HAP-1 (cell line): ENCODE measurements at places on chromosomes 7 and 10.
A peak's percentile ranks its signal among the peaks of the same experiment; 100 is the strongest.

GRCh38 chr10:5643346-5644067 is 22.9 kb downstream of the ASB13 start:
- no peak for DNase-seq

- no peak for DNase-seq
Measured at GRCh38 chr10:79137300-79137756, 68.6 kb downstream of the ZMIZ1 start.

DNA sequence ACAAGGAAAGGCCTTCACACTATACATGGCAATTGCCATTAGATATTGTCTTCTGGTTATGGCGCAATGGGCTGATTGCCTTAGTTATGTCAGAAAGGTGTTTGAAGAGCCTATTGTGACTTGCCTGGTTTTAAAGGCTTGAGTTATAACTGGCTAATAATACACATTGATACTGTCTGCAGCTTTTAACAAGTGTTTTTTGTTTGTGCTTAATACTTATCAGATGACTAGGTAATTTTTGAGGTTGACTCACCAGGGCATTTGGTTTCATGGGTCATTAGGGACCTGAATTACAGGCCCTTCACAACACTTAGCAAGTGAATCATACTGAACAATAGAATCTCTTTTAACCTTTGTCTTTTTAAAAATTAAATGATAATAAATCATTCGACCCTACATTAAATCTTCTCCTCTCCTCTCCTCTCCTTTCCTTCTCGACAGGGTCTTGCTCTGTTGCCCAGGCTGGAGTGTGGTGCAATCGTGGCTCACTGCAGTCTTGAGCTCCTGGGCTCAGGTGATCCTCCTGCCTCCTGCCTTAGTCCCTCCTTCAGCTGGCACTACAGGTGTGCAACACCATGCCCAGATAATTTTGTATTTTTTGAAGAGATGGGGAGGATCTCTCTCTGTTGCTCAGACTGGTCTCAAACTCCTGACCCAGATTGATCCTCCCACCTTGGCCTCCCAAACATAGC is 196.3 kb downstream of the JCAD start:
- no peak for DNase-seq

DNA sequence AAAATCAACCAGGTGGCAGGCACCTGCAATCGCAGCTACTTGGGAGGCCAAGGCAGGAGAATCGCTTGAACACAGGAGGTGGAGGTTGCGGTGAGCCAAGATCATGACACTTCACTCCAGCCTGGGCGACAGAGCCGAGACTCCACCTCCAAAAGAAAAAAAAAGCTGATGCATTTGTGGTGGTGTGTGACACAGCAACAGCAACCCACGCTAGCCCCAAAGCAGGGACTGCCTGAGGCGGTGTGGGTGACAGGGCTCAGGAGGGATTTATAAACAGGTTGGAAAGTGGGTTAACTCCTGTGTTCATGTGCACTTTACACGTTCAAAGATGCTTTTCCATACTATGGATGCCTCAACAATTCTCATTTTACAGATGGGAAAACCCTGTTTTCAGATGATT is 395.9 kb upstream of the PODXL start:
- DNase-seq = no peak

- DNase-seq = no peak
Measured at GRCh38 chr10:33352175-33352574, 17.7 kb upstream of the NRP1 start.

DNA sequence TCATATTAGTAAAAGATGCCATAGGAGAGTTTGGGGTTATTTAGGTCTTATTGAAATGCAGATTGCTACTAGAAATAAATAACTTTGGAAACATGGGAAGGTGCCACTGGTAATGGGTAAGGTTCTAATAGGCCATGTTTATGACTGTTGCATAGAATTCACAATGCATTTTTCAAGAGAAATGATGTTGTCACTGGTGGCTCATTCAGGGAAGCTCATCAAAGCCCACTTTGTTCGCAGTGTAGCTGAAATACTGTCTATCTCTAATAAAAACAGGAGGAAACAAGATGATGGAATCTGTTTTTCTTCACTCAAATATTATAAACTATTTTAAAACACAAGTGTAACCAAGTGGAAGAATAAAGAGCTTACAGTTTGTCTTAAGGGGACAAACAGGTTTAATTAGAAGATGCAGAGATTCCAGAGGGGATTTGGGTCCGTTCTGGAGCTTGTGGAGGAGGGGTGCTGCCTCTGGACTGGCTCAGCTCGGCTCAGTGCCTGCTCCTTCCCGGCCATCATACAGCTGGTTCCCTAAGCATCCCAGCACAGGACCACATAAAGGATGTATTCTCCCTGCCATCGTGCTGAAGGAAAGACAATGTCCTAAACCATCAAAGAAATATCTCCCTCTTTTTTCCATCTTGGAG is 20.4 kb downstream of the OPALIN start:
- DNase-seq = no peak

GRCh38 chr7:117021366-117021765 is 68.1 kb downstream of the ST7 start:
- no peak for DNase-seq

GRCh38 chr7:50988465-50988864 is 205.8 kb upstream of the GRB10 start:
- DNase-seq = no peak

- no peak for DNase-seq
Measured at GRCh38 chr10:91604553-91605534, 28.0 kb downstream of the PPP1R3C start.

GRCh38 chr10:22823109-22823508 is 104.7 kb upstream of the ARMC3 start:
- DNase-seq = peak; percentile 93

DNA sequence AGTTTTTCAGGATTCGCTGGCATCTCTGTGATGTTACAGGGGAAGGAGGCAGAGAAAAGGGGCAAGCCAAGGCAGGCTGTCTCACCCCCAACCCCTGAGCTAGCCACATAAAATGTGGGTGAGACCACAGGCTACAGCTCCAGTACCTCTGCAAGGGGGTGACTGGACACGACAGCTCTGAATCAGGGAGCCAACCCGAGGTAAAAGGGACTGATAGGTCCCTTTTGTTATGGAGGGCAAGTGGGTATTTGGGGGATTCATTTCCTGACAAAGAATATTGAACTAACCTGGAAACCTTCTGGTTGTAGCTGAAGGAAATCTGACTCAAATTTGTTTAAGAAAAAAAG is 67.2 kb downstream of the TACR2 start:
- no peak for DNase-seq

GRCh38 chr7:114293289-114294012 is 121.2 kb upstream of the FOXP2 start:
- DNase-seq = no peak

- no peak for DNase-seq
Measured at GRCh38 chr7:114264023-114264422, 150.6 kb upstream of the FOXP2 start.

- DNase-seq = no peak
Measured at GRCh38 chr7:43727494-43727893, 1.8 kb downstream of the COA1 start.

- peak; percentile 85 for DNase-seq
Measured at GRCh38 chr10:17228091-17229015, at the start of gene VIM. TSS of gene VIM (plus strand) at chr10:17228241. CDS start at chr10:17229423, 1,182 bp downstream.

- DNase-seq = no peak
Measured at GRCh38 chr10:131762789-131763696, 137.8 kb upstream of the PPP2R2D start.

DNA sequence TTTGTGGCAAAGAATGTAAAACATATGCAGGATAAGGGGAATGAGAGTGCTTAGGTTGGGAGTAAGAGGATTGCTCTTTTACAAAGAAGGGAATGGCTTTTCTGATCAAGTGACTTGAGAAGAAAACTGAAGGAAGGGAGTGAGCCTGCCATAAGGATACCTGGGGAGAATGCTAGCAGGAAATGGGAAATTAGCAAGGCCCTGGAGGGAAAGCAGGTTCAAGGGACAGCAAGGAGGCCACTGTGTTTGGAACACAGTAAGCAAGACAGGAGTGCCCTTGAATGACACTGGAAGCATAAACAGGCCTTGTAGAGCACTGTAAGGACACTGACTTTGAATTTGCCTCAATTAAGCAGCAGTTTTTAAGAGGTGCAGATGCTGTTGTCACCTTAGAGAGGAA is 1069.9 kb downstream of the DNAJB9 start:
- DNase-seq = no peak
